ENCODE measurements at places on chromosomes 12 and 14. TPM values are rescaled to one million over a fixed set of nuclear protein-coding genes. Genes with fewer than 3 reads are reported as not detected.

BDKRB1 gene
- 0.47 TPM for total RNA-seq

TSPAN19 gene
- not detected for total RNA-seq

EID3 gene
- total RNA-seq, result 7.0 TPM

MMP19 gene
- total RNA-seq, result 0.28 TPM

SLC8A3 gene
- total RNA-seq, result not detected

PAWR gene
- 42.7 TPM for total RNA-seq

TMEM52B gene
- not detected for total RNA-seq

OLR1 gene
- 1.2 TPM for total RNA-seq

CARMIL3 gene
- total RNA-seq, result 0.35 TPM

NPAS3 gene
- total RNA-seq, result not detected

PPP4R4 gene
- total RNA-seq, result 0.21 TPM

SCFD1 gene
- total RNA-seq, result 42.8 TPM

ACADS gene
- 12.5 TPM for total RNA-seq

GPR135 gene
- 1.1 TPM for total RNA-seq

ZNF140 gene
- total RNA-seq, result 8.5 TPM

SERPINA3 gene
- total RNA-seq, result 15.9 TPM

Measured in A549 treated with Mapracorat at 1 μM for 4 hours (cell line).